ENCODE measurements at places on chromosomes 2 and 18. TPM values are rescaled to one million over a fixed set of nuclear protein-coding genes. Genes with fewer than 3 reads are reported as not detected.

DNA sequence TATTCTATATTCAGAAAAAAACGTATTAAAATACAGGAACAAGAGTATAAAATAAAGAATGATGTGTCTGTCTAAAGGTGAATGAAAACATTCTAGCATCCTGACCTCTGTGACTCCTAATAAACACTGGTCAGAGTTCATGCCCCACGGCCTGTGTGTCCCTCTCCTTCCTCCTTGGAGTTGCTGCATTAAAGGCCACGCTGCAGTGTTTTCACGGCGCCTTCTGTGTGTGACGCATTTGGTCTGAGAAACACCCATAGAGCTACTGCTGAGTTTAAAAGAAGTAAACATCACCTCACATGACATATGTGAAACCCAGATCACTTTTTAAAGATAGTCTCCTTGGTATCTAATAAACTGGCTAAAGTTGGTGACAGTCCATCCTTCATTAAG, 90.5 kb downstream of the ITGB1BP1 start:
- no peak for DNase-seq

DNA sequence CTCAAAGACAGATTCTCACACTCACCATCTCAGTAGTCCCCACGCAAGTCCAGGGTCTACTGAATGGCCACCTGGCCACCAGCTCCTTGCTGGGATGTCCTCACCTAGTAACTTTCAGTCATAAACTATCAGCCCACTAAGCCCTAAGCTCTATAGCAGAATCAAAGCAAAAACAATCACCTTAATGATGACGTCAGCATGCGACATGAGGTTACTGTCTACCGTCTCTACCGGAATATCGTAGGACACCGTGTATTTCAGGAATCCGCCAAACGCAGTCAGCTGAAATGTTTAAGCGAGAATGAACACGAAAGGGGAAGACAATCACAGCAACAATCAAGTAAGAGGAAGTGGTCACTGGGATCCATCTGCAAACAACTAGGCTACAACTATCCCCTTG, 81.8 kb downstream of the LAMA1 start:
- DNase-seq = no peak

DNA sequence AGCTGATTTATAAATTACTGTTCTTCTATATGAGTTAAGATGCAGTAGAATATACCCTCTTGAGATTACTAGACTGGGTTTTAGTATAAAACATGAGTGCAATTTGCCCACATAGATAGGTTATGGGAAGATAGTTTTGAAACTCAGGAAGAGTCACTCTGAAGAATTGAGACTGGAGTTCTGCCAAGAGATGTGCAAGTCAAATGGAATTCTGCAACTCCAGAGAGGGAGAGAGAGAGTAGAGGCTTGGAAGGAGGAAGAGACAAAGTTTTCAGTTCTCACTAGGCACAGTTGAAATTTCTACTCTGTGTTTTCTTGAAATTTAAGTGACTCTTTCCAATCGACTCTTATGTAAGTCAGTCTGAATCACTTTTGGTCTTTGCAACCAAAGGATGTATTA, 878.8 kb downstream of the TSN start:
- no peak for DNase-seq

DNA sequence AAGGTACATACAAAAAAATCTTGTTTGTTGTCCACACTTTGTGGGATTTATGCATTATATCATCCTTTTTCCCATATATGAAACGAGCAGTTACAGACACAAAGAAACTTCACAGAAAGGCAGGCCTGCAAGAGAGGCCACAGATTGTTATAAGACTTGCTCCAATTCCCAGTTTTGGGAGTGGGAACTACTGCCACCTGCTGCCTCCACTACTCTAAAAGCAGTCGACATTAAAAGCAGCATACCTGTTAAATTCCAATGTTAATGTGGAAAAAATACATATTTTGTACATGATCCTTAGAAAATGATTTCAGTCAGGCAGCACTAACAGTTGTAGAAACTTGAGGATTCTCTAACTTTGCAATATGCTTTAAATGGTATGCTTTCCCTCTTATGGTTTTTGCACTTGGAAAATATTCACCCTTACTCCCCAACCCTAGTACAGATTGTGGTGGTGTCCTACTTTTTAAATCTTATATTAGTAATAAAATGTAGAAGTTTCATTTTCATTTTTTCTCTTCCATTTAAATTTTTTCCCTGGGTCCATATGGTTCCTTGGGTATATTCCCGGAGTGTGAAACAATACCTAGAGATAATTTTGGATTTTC, 37.9 kb downstream of the SLC38A11 start:
- DNase-seq = peak; percentile 73

DNA sequence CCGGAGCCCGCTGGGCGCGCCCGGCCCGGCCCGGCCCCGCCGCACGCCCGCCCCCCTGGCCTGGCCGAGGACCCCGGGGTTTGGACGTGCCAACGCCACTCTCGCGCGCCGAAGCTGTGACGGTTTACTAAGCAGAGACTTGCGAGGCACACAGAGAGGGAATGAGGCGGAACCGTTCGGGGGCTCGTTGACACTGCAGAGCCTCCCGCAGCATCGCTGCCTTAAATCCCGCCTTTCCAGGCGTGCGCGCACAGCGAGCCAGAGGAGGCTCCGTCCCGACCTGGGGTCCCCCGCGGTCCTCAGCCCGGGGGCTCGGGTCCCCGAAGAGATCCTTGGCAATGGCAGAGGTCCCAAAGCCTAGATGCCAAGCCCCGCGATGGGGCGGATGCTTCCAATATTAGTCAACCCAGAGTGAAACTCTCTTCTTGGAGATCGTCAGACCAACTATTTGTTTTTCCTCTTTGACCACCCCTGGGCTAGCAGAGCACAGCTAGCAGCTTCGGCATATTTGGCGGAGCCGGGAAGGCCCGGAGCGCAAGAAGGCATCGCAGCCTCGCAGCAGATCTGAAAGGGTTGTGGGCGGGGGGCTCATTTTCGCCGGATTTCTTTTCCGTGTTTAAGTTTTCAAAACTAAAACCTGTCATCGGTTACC, at the start of gene ZNF385B:
Gene ZNF385B, minus strand, starts transcription at position 197 of the 652 bp plus-strand sequence.
- DNase-seq = peak; percentile 6

GRCh38 chr2:200615247-200615646, 29.4 kb downstream of the AOX1 start:
- no peak for DNase-seq

GRCh38 chr2:77910136-77910535, 388.0 kb upstream of the LRRTM4 start:
- no peak for DNase-seq

GRCh38 chr2:66572391-66572790, 137.5 kb downstream of the MEIS1 start:
- DNase-seq = no peak

GRCh38 chr2:188316342-188316741, 24.7 kb downstream of the GULP1 start:
- DNase-seq = no peak

DNA sequence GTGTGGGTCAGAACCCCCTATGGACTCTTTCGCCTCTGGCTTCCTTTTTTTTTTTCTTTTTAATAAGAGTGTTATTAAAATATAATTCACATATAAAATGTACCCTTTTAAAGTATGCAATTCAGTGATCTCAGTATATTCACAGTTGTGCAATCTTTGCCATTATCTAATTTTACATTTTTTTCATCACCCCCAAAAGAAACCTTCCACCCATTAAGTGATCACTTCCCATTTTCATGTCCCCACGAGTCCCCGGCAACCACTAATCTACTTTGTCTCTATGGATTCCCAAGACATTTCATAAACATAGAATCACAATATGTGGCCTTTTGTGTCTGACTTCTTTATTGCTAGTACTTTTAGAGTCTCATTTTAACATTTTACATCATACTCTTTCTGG, 38.7 kb upstream of the ANXA4 start:
- no peak for DNase-seq

DNA sequence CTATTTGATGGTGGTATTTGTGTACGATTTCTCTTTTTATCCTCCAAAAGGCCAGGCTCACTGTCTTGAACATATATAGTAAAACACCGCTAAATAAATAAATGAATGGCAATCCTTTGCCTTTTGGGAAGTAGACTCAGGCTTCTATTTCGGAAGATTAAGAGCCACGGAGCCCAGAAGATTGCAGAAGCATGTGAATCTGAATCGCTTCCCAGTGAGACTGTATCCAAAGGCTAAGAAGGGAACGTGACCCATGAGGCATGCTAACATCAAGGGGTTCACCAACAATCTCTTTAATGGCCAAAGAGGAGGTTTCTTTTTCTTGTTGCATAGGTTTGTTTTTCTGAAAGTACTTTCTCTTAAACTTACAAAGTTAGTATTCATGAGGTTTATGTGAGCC, 70.0 kb upstream of the DNMT3A start:
- no peak for DNase-seq

DNA sequence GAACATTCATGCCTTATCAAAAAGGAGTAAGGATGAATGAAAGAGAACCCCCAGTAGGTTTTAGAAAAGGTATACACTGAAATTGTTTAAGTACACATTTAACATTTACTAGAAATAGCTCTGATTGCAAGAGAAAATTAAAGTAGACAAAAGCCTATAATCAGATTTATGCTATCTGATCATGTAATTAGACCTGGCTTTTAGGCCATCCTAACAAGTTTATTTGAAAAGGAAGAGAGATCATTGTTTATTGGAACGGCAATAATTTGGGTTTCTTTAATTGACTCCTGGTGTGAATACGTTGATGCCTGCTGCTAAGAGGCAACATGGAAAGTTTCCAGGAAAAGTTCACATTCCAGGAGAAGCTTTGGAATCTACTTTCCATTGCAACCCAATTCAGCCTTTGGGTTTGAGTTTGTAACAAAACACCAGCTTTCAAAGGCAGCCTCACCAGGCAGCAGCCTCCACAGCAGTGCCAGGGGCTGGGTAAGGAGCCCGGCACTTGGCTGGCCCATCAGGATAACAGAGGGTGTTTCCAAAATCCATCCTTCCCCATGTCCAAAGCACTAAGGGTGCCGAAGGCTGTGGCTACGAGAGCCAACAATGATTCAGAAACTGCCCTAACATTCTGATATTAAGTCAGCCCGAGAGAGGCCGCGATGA, 18.0 kb downstream of the FZD7 start:
- no peak for DNase-seq

DNA sequence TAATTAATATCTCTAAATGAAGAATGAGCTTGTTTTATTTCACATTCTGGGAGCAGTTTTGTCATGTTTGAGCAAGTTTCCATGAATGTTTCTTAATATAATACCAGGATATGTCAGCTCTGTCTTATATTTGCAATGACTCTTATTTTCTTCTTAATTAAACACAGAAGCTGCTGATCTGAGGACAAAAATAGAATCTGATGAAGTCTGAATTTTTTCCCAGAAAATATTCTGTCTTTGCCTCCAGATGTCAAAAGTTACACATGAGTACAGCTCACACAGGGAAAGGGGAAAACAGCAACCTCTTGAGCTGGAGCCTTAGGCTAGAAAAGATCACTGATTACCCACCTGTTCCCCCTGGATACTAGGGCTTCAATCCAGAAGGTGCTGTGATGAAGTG, 606.6 kb upstream of the SYT4 start:
- DNase-seq = no peak

The SCN2A gene
- total RNA-seq = 0.33 TPM

The PKDCC gene
- total RNA-seq = 21.4 TPM

The ASB1 gene
- total RNA-seq = 19.5 TPM

The LRRC30 gene
- not detected for total RNA-seq

The CXCR1 gene
- 0.50 TPM for total RNA-seq
